Dermis microvascular lymphatic vessel endothelial cell (primary cell): ENCODE measurements at places on chromosomes 2 and 18.

GRCh38 chr2:30899516-30900054, 92.3 kb upstream of the CAPN13 start:
- no peak for DNase-seq

- no peak for DNase-seq
Observed at GRCh38 chr2:118519511-118519910, 327.9 kb downstream of the EN1 start.

GRCh38 chr2:203650860-203651613, 55.4 kb upstream of the CD28 start:
- DNase-seq, result peak; percentile 36

DNA sequence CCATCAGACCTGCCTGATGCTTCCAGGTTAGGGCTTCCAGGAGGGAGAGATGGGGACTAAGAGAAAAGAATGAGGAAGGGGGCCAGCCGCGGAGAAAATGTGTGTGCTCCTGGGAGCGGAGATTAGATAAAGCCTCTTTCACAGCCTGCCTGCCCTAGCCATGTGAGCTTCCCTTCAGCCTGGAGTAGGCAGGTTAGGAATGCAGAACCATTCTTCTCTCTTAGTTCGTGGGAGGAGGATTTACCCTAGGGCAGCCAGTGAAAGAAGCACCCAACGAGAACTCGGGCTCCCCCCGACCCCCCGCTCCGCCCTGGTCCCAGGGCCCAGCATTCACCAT, 36.1 kb downstream of the POMC start:
- no peak for DNase-seq

GRCh38 chr2:196479350-196479749, 160.2 kb upstream of the CCDC150 start:
- no peak for DNase-seq

DNA sequence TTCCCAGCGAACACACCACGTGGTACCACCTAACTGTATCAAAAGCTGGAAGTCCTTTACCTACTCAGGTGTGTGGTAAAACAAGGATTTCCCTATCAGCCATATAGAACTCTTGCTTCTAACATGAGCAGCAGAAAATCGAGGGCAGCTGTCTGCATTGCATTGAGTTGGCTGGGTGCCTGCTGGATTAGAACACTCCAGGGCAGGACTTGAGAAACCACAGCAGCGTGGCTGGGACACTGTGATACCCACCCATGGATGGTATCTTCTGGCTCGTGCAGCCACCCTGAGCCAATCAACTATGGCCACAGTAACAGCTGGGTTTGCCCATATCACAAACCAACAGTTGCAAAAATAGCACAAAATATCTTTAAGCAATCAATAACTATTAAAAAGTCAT, 188.3 kb downstream of the FBXO15 start:
- DNase-seq, result no peak

- peak; percentile 52 for DNase-seq
Observed at GRCh38 chr2:96527286-96528005, 9.1 kb upstream of the ARID5A start.

DNA sequence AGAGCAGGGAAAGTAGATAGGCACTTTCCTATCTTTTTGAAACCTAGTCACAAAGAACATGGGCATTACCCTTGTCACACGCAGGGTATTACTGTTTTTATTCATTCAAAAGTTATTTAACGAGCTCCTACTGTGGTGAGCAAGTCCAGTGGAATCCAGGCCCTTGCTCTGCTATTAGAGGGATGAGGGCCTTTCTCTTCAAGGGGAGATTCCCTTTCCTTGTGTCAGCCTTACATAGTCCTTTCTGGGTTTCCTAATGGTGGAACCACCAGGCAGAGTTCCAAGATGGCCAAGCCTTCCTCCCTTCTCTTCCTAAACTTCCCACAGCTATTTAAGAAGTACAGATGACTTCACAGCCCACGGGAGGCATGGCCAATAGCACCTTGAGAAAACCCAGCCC, 64.6 kb downstream of the SPTBN1 start:
- no peak for DNase-seq

- no peak for DNase-seq
Observed at GRCh38 chr18:9731380-9731779, 23.3 kb downstream of the RAB31 start.

DNA sequence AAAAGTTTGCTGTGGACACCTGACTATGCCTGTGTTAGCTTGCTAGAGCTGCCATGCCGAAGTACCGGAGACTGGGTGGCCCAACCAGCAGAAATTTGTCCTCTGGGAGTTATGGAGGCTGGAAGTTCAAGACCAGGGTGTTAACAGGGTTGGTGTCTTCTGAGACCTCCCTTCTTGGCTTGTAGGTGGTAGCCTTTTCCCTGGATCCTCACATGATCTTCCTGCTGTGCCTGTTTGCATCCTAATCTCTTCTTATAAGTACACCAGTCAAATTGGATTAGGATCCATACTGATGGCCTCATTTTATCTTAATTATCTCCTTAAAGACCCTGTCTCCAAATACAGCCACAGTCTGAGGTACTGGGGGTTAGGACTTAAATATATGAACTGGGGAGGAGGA, 845 bp downstream of the TMEM177 start:
- no peak for DNase-seq

- no peak for DNase-seq
Observed at GRCh38 chr18:36381075-36381474, 83.6 kb downstream of the FHOD3 start.

DNA sequence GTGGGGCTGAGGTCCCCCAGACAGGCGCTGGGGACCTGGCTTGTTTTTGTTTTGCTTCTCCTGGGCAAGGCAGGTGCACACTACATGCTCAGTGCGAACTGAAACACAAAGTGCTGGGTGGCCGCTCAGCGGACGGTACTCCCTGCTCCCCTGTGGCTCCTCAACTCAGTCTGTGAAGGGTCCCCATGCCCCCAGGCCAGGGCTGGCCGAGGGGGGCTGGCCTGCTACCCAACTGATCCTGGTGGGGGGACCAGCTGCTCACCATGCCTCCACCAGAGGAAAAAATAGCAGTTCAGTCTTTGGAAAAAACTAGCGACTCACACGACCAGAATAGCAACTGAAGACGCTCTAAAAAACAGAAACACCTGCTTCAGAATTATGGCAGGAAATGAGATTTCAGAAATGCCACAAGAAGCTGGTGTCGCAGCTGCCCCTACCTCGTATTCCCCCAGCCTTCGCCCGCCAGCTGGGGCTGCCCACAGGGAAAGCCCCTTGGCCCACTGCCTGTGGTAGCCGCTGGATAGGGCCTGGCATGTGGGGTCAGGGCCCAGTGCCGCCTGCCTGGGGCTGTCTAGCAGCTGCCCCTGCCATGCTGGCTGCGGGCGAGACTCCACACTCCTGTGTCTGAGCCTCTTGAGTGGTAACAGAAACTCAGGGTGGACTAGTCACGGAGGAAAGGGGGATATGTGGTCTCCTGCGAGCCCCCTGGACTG, 43.7 kb downstream of the MEX3C start:
- no peak for DNase-seq

DNA sequence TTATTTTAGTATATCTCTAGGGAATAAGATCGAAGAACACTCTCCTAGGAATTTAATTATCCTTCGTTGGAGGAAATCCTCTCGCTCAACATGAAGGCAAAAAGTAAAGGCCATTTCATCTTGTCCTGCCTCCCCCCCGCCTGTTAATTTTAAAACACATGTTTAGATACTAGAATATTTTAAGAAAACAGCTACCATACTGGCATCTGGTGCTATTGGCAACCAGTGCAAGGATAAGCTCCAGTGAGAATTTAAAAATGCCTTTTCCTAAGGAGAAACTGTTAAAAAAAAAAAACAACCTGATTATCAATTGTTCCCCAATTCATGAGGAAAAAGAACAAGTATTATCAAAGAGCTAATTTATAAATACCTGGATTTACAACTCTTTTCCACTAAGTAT, 864.7 kb downstream of the NRXN1 start:
- no peak for DNase-seq

DNA sequence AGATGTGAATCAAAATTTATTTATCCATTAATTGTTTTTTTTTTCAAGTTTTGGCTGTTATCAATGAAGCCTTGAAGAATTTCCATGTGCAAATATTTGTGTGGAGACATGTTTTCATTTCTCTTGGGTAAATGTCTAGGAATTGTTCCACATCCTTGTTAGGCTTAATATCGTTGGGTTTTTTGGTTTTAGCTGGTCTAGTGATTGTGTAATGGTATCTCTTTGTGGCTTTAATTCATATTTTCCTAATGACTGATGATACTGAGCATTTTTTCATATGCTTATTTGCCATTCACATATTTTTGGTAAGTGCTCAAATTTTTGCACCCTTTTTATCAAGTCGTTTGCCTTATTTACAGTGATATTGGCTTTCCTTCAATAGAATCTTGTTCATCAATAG, 250.3 kb upstream of the EPHA4 start:
- DNase-seq, result no peak
